Left ventricle myocardium superior (tissue), 1 donor: ENCODE measurements at places on chromosomes 1 and 21. TPM values are rescaled to one million over a fixed set of nuclear protein-coding genes. Genes with fewer than 3 reads are reported as not detected.
A peak's percentile ranks its signal among the peaks of the same experiment; 100 is the strongest.

DNA sequence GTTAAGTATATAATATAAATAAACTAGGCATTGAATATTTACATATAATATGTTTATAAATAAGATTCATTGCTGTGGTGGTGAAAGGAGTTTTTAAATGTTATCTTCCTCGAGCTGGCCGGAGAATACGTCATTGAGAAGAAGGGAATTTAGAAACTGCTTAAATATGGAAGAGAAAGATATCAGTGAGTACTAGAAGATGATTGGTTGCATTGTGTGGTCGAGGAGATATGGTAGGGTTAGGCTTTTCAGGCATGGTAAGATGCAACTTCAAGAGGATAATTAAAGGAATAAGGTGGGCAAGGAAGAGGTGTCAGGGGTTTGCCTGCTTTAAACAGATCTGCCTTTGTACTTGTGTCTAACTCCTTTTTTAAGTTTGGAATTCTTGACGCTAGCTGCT lies 73.5 kb downstream of the RPS6KC1 start:
- DNase-seq: no peak

DNA sequence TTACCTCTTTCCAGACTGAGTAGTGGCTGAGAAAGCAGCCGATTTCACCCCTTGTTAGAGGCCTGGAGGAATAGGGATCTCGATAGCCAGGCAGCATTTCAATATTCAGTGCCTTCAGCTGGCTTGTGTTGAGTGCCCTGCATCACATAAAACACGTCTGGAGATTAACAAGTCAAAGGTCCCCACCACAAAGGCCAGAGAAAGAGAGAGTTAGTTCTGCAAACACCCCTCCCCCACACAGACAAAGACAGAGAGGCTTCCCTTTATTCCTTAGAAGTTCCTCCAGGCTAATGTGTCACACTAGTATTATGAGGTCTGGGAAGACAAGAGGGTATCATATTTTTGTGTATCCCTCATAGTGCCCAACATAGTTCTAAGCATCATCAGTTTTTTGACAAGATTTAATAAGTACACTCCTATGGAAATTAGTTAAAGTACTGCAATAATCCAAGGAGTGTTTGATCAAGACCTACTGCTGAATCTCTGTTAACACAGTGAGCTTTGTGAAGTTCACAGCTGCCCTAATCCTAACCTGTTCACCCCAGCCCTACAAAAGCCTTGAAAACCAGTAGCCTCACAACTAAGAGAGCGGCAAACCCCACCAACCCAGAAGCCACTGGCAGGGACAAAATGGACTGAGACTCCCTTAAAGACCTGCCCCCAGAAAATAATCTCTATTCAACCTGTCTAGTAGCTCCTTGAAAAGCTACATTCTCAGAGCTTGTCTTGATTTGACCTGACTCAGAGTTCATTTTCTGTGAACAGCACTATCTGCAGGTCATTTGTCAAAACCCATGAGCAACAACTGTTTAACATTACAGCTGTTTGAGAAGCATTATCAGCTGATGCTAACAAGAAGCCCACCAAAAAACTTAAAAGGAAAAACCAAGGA lies 91.9 kb downstream of the COLGALT2 start:
- DNase-seq: no peak

- DNase-seq: no peak
These were observed 1581.4 kb downstream of the KCNT2 start for GRCh38 chr1:195026792-195027191.

- DNase-seq: no peak
These were observed 6.7 kb upstream of the CHD1L start for GRCh38 chr1:147235822-147236221.

GRCh38 chr1:17248781-17249180 lies at the start of gene PADI3:
PADI3 (plus strand) TSS chr1:17249098; CDS start chr1:17249138, 40 bp downstream.
- no peak for DNase-seq

VASH2 gene
- total RNA-seq: 1.0 TPM

DNA sequence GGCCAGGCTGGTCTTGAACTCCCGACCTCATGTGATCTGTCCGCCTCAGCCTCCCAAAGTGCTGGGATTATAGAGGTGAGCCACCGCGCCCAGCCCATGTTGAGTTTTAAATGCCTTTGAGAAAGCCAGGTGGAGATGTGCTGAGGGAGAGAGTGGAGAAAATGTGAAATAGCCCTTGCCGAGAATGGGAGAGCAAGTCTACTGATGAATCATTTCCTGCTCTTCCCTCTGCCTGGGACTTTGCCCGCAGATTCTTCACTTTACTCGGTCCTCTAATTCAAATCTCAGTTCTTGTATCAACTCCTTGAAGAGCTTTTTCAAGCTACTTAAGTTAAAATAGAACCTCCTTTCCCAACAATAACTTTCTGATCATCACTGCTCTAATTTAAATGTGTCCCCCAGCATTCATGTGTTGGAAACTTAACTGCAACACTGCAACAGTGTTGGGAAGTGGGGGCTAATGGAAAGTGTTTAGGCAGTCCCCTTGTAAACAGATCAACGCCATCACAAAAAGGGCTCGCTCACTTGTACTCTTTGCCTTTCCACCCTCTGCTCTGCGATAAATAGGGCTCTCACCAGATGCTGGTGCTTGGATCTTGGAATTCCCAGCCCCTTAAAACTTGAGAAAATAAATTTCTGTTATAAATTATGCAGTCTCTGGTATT lies 27.8 kb downstream of the OSBPL9 start:
- DNase-seq: peak; percentile 27

- DNase-seq: no peak
These were observed 273.4 kb upstream of the PLD5 start for GRCh38 chr1:242797856-242798255.

PAQR6 gene
- total RNA-seq: 0.32 TPM

GRCh38 chr1:13623021-13623637 lies 39.5 kb downstream of the PDPN start:
- DNase-seq: no peak

GRCh38 chr1:248851390-248851789 lies 7.5 kb downstream of the ZNF692 start:
- no peak for DNase-seq
